ACHN (cell line): ENCODE measurements at places on chromosomes 1 and 21.
A peak's percentile ranks its signal among the peaks of the same experiment; 100 is the strongest.

DNA sequence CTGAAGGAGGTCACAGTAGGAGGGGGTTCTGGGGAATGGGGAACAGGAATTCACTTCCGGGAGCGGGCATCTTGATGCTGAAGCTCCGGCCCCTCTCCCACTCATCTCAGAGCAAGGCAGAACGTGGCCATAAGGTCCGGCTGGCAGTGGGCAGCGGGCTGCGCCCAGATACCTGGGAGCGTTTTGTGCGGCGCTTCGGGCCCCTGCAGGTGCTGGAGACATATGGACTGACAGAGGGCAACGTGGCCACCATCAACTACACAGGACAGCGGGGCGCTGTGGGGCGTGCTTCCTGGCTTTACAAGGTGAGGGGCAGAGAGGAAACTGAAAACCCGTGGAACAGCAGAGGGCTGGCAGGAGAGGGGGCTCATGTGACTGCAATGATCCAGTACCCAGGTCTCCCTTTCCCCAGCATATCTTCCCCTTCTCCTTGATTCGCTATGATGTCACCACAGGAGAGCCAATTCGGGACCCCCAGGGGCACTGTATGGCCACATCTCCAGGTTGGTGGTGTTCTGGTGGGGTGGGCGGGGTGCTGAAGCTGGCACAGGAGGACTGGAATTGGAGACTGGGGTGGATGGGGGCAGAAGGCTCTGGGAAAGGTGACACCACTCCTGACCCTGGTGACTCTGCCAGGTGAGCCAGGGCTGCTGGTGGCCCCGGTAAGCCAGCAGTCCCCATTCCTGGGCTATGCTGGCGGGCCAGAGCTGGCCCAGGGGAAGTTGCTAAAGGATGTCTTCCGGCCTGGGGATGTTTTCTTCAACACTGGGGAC lies 3.0 kb downstream of the SLC27A3 start:
- DNase-seq, result no peak

DNA sequence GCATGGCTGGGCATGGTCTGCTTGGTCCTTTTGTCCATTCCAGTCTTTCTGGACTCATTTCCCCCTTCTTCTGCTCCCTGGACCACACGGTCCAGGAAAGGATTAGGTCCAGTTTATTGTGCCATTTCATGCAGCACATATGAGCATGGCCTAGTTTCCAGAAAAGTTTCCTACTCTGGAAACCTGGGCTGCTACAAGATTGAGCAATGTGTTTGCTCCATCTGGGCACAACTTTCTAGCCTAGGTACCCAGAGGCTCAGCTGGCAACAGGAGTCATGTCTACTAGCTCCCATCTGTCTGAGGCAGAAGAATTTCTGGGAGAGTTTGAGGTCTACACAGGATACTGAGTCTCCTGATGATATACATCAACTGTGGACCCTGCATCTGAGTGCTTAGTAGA lies 14.8 kb downstream of the FMOD start:
- no peak for DNase-seq

GRCh38 chr1:65036570-65037051 lies 70.3 kb upstream of the JAK1 start:
- DNase-seq, result no peak

DNA sequence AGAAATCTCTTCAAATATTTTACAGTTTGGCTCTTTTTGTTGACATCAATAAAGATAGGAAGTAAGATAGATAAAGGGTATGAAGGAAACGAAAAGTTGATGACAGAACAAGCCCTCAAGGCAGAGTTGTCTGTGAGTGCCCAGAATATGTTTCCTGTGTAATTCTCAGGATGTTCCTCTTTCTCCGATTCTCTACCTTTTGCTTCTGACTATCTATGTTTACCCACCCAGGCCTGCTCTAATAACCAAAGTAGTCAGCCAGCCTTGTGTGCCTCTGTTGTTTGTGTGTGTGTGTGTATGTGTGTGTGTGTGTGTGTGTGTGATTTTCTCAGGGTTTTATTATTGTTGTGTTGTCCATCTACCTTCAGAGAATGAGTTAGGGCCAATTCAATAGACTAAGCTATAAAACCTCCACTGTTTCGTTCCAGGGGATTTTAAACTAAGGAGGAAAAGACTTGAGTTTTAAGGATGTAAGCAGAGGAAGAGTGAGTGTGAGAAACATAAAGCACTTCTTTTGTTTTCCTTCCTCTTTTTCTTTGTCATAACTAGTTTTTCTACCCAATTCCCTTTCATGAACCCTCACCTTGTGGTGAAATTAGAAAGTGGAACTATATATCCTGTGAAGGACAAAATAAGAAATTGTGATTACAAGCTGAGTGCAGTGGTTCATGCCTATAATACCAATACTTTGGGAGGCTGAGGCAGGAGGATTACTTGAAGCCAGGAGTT lies 627.4 kb upstream of the NR5A2 start:
- DNase-seq, result no peak

DNA sequence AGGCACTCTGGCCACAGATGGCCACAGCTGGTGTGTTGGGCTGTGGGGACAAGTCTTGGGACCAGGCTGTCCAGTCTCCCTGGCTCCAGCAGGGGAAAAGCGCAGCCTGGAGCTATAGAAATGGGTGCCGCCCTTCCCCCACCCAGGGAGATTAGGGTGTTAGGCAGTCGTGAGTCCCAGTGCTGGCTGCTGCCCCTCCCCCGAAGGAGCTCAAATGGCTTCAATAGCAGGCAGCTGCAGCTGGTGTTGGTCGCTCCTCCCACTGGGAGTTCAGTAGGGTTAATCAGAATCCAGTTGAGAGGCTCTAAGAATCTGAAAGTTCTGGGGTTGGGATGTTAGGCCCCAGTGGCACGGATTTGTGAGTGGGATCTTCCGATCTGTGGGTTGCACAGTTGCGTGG lies 595.6 kb upstream of the PKN2 start:
- no peak for DNase-seq

DNA sequence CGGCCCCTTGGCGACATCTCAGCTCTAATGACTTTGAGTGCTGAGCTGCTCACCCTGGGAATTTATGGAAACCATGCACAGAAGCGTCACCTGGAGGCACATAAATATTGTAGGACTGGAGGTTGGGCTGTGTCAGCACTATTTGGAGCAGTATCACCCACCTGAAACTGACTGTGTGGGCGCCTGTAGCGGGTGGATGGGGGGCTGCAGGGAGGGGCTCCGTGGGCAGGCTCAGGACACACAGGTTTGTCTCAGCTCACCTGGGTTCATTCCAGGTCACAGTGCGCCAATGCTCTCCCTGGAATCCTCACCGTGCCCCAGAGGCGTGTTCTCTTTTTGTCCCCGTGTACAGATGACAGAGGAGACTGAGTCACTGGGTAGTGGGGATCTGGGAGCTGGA lies 74.8 kb upstream of the ACTL8 start:
- DNase-seq, result no peak

- no peak for DNase-seq
These were observed 1.4 kb downstream of the S100A12 start for GRCh38 chr1:153374071-153374470.

DNA sequence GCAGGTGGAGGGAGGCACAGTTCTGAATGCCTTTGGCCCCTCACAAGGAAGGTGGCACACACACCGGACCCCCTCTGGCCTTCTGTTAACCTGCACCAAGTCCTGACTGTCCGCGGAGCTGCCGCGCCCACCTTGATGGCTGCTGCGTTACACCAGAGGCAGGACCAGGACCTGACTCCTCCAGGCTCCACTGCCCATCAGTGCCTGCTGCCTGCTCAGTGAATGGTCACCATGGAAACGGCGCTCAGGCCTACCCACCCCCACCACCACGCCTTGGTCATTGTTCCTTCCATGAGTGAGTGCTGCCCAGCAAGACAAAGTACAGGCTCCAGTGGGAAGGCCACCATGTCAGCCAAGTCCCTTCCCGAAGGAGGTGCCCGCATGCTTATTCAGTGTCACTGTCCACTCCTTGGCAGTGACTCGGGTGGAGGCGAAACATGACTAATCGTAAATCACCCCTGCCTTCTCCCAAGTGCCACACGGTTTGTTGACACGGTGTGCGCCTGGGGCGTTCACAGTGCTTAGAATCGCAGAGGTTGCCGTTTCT lies 57.3 kb downstream of the SLC37A1 start:
- DNase-seq, result no peak

DNA sequence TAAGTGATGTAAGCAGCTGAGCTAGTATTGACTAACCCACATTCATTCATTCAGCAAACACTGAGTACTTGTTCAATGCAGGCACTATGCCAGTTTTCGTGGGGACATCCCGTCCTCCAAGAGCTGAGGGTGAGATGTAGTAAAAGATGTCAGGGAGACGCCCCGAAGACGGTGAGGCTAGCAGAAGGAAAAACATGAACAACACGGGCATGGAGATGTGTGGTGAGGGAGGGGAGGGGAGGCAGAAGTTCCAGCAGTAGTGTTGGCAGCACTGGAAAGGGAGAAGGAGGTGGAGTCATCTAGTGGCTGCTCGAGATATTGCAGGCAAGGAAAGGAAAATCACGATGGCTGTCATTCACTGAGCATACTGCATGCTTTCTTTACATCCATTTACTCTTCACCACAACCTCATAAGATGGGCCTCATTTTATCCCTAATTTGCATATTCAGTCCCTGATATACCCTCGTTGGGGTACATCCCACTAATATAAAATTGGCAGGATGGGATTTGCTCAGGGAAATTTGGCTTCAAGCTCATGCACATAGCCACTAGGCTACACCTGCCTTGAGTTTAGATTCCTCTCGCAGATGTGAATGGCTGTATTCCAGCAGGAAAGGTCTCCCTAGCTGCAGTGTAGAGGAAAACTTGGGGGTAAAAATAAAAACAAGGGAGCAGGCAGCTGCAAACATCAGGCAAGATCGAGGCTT lies 14.5 kb downstream of the PDZK1IP1 start:
- peak; percentile 64 for DNase-seq

DNA sequence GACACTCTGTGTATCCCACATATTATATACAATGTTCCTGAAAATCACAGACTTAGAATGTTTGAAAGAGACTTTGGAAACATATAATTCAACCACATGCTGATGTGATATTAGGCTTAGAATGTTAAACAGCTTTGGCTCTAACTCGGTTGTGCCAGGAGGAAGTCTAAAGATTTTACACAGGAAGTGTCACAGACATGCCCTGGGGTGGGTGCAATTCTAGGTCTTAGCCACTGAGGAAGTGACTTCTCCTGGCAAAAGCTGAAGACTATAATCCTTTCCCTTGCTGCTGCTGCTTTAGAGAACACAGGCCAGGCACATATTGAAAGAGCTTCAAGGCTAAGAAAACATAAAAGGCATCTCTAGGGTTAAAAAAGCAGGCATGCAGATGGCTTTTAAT lies 51.0 kb downstream of the RPL5 start:
- no peak for DNase-seq

DNA sequence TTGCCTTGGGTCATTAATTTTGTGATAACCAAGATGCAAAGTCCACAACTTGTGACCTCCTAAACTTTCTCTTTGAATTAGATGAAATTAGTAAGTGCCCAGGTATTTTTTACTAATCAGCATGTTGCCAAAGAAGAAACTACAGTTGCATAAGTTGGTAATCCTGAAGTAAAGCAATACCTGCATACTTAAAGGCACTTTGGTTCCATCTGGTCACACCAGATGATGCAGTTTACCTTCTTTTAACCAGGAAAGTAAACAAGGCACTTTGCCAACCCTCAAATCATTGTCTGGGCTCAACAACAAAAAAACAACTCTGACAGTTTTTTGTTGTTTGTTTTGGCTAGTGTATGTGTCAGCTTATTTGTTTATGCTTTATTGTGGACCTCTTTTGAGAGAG lies 55.5 kb upstream of the DYNLT5 start:
- DNase-seq, result no peak

GRCh38 chr1:67558449-67559193 lies 126.4 kb upstream of the GADD45A start:
- DNase-seq, result no peak

- no peak for DNase-seq
These were observed 1.2 kb upstream of the CAPN2 start for GRCh38 chr1:223711173-223711572.

DNA sequence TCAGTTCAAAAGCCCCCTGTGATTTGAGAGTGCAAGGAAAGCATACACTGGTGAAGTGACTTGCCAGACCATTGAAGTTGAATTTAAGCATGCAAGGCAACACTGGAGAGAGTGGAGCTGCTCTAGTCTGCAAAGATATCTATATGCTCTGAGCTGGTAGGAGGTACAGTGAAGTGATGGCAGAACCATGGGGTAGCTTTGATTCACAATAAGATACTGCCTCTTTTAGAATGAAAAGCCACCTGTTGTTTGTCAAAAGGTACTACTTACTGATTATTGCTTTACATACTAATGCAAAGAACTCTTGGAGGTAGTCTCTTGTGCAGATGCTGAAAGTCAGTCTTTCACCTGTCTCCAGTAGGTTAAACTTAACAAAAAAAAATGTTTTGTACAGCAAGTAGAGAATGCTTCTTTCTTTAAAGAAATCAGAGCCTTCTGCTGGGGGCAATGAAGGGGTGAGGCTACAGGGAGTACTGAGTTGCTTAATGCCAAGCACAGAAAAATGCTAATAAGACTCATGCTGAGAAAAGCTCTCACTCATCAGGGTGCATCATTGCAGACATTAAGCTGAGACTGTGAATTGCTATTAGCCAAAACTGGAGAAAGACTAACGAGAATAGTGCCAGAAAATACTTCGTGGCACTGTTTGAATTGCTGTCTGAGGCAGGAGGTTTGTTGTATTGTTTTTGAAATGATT lies 1150.5 kb upstream of the TMPRSS15 start:
- no peak for DNase-seq

DNA sequence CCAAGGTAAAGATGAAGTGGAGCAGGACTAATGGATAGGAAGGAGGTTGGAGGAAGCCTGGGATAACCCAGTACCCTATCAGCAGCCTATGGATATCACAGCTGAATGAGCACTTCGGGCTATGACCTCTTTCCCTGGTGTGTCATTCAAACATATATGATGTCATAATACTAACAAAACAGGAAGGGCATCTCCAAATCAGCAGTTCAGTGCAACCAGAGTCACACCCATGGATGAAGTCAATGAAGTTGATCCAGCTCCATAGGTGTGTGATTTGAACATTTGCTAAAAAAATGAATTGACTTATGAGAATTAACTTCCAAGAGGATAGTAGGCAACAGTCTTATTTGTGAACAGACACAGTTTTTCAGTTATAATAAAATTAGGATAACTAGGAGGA lies 1.7 kb upstream of the C1orf116 start:
- no peak for DNase-seq
